ENCODE measurements at places on chromosomes 1 and 21.

DNA sequence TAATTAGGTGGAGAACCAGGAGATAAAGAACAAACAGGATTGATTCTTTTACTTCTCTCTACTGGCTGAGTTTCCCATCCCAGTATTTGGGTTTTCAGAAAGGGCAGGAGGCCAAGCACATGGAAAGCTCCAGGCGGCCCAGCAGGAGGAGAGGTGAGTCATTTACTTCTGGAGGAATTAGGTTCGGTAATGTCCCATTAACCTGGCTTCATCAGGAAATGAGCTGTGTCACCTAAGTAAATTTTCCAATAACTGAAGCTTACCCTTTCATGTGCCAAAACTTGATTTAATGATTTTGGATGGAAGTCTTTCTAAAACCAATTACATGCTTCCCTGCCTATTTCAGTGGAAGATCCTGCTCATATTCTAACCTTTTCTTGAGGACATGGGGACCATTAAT, 257.6 kb upstream of the USP24 start:
- DNase-seq: no peak

DNA sequence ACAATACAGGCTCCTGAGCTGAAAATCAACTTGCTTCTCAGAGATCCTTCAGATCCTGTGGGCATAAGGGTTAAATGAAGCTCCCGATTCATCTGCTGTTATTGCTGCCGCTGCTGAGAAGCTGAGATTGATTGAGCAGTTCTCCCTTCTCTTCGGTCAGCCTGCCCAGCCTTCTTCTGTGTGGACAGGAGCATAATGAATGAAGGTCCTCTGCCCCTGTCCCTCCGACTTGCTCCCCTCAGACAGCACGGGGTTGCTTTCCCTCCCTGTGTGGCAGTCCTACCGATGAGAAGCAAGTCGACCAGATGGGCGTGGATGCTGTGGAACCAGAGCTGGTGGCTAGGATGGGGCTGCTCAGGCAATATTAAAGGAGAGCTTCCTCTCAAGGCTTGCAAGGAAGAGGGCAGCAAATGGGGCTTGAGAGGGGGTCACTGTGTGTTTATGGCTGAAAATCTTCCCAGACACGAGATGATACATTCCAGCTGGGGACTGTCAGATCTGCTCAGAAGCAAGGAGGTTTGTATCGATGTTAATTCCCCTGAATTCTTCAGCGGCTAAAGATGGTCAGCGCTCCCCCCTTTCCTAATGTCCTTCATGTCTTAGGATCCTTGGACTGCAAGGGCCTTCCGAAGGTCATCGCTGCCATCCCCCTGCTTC, 63.9 kb upstream of the GOLT1A start:
- DNase-seq: no peak

DNA sequence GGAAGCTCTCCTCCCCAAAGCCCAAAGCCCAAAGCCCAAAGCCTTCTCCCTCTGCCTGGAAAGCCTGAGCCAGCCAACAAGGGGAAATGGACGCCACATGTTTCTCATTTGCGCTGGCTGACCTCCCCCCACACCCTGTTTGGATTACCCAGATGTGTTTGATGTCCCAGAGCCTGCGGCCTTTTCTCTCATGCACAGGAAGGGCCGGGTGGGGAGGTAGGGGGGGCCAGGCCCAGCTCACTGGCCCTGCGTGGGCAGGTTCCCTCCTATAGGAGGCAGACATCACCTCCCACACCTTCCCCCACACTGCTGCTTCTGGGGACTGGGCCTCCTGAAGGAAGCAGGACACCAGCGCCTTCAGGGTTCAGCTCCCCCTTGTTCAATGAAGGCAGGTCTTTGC, 116.3 kb downstream of the NAV1 start:
- DNase-seq: no peak

DNA sequence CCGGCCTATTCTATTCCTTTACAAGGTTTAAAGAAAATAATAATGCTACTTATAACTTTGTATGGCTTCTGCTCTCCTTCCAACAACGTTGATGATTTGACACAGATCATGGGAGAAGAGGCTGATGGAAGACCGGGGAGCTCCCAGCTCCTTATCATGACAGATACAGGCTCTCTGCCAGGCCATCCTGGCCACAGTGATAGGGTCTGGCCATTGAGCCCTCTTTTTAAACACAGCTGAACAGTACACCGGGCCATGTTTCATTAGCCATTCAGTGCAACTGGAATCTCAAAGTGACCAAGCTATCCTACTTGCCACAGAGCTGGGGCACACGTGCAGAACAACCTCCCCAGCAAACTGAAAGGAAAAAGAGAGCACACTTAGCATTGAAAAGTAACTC, 34.9 kb downstream of the DNAJC11 start:
- DNase-seq: no peak

- DNase-seq: no peak
Measured at GRCh38 chr21:15441060-15441493, 288.7 kb upstream of the USP25 start.

DNA sequence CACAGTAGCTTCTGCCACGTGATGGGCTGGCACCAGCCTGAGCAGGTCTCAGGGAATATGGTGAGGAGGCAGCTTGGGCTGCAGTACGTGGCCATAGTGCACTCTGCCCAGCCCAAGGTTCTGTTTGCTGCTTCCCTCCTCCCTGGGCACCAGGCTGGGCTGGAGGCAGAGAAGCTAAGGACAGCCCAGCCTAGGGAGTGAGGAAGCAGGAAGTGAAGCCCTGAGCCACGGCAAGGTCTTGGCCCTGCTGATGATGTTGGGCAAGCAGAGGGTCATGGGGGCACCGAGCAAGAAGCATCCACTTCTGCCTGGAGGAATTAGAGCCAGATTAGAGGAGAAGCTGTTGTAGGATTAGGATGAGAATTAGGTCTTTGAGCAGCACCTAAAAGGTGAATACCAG, 326.7 kb upstream of the VAMP3 start:
- DNase-seq: no peak
